Fibroblast of skin of abdomen (primary cell): ENCODE measurements at places on chromosomes 7 and 10.

GRCh38 chr7:2359610-2360009 is 5.0 kb downstream of the EIF3B start:
- no peak for DNase-seq

DNA sequence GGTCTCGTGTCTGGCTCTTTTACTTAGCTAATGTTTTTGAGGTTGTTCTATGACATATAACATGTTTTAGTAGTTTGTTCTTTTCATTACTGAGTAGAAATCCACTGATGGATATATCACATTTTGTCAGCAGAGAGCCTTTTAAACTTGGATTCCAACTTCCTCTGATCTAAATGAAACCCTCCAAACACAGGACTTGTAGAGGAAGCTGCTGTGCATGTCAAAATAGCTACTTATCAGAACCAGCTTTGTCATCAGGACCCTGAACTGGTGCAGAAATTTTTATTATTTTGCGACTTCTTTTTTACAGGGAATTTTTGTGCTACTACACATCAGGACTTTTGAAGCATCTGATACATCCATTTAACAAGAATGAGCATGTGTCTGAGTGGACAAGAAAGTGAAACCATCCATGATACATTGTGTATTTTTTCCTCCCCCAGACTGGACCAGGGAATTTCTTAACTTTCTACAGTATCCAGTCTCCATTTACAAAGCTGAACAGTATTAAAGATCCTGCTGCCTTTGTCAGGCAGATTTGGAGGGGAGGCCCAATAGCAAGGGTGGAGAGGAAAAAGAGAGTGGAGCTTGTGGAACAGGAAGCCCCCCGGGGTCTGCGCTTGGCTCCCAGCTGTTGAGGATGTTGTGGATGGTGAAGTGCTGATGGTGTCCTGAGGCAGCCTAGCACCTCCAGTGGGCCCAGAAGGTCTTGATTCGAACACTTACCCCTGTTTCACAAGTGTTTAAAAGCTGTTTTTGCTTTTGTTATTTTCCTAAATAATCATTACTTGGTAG is 29.3 kb upstream of the MTPAP start:
- DNase-seq, result peak; percentile 9

DNA sequence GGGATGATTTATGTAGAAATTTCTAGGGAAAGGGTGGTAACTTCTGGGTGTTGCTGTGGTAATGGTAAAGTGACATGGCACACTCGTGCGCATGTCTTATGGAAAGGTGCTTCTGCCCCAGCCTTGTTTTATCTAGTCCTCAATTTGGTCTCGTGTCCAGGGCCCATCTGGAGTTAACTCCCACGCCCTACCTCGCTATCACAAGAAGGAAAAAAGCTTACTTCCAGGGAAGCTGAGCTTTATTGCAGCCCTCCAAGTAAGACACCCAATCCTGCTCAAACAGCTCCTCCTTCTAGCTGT is 611.8 kb downstream of the TNS3 start:
- DNase-seq, result no peak

GRCh38 chr10:49616421-49617101 is 2.7 kb downstream of the CHAT start:
- no peak for DNase-seq

- no peak for DNase-seq
Measured at GRCh38 chr10:74642901-74643595, 183.4 kb upstream of the KAT6B start.

DNA sequence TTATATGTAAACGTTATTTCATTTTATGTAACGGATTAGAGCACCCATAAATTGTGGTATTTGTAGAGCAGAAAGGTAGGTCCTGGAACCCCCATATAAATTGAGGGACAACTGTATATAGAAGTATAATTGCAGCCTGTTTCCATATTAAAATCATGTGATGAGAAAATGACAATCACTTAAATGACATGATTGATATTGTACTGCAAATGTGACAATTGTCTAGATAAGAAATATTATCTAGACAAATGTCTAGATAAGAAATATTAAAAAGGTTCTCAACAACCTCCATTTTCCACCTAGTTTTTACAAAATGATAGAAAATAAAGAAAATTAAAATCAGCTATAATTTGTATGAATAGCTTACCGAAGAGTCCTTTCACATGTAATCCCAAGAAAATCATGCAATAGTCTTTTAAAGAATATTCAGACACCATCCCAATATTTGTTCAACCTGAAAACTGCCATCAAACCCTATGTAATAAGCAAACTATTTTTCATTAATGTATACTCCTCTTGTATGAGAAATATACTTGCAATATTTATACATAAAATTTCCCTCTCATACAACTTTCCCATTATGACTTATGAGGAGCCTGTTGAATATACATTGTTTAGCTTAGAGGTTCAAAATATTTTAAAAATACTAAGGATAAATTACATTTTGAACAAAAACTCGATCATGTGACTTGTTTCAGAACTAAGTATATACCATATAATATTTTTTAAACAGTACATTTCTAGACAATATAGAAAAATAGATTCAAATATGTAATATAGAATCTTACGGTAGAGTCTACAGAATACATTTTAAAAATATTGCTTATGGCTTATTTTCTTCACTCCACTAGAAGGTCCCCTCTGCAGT is 153.2 kb downstream of the CRPPA start:
- DNase-seq, result no peak

- DNase-seq, result no peak
Measured at GRCh38 chr10:70536196-70536861, 57.8 kb downstream of the PALD1 start.

DNA sequence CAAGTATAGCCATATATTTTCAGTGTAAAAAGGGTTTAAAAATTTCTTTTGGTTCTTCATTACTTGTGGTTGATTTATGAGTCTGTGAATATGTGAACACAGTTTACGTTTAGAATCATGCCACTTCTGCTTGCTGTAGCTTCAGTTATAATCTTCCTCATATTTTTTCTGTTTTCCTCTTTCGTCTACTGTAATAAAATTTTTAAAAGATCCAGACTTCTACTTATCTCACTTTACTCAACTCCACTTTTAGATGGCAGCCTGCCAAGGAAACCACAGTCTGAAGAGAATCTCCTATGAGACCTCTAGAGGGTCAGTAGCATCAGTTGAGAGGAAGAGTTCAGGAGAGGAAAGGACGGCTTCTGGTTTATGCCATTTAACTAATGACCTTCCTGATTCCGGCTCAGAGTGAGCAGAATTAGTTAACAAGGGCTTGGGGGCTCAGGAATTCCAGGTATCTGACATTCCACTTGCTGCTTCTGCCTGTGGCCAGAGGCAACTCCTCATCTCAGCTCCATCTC is 21.4 kb downstream of the CREB5 start:
- peak; percentile 44 for DNase-seq

- DNase-seq, result no peak
Measured at GRCh38 chr7:35246819-35247218, 7.1 kb downstream of the TBX20 start.

- DNase-seq, result no peak
Measured at GRCh38 chr7:149605696-149606095, 108.1 kb upstream of the ZNF746 start.

DNA sequence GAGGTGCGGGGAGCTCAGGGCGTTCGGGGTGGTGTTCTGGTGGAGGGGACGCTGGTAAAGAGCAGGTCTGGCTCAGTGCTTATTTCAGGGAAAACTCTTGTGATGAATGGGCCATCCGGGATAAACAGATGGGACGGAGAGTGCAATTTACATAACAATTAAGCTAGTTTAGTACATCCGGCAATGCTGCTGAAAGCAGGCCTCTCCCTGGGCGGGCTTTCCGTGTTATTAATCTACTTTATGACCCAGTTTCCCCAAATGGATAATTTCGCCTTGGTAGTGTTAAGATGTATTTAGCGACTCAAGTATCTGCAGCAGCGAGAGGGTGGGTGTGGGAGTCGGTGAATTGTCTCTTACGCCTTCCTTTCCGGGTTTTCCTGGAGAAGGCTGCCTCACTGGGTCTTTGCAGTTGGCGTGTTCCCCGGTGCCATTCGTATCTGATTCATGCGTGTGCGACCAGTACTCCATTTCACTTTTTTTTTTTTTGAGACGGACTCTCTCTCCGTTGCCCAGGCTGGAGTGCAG is 25.2 kb downstream of the FOXK1 start:
- DNase-seq, result no peak

DNA sequence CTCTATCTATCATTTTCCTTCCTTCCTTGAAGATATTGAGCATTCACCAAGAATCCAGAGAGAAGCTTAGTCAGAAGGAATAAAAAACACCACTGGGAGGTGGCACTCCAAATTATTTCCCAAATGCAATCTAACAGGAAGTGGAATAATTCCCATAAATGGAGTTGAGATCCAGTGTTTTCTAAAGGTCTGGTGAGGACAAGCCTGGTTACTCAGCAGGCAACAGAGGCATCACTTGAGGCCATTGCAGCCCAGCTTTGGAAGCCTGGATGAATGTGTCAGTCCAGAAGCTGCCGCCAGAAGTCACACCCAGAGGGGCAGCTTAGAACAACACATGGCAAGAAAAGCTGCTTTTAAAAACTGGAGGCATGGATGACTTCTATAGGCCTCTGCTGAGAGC is 288.9 kb upstream of the KLF6 start:
- DNase-seq, result peak; percentile 89

GRCh38 chr7:18461785-18462467 is 33.6 kb upstream of the HDAC9 start:
- no peak for DNase-seq

DNA sequence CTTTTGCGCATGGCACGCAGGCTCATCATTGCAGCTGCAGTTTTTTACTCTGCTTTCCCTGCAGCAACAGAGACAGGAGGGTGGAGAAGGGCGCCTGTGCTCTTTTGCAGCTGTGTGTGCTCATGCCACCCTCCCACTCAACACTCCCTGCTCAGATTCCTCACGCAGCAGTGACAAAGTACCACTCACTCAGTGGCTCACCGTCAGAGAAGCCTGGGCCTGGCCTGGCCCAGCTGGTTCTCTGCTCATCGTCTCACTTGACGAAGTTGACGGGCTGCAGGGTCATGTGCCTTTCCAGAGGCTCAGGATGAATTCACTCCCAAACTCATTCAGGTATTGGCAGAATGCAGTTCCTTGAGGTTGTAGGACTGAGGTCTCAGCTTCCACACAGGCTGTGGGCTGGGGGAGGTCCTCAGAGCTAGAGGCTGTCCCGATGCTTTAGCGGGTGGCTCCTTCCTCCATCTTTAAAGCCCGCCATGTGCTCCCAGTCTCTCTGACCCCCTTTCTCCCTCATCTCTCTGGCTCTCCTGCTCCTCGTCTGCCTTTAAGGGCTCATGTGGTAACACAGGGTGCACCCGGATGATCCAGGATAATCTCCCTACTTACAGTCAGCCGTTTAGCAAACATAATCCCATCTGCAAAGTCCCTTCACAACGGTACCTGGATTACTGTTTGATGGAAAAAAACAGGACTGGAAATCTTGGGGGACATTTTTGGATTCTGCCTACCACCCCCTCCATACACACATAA is 25.8 kb downstream of the PTPRE start:
- DNase-seq, result no peak

- no peak for DNase-seq
Measured at GRCh38 chr10:5603848-5604170, 62.6 kb downstream of the ASB13 start.

DNA sequence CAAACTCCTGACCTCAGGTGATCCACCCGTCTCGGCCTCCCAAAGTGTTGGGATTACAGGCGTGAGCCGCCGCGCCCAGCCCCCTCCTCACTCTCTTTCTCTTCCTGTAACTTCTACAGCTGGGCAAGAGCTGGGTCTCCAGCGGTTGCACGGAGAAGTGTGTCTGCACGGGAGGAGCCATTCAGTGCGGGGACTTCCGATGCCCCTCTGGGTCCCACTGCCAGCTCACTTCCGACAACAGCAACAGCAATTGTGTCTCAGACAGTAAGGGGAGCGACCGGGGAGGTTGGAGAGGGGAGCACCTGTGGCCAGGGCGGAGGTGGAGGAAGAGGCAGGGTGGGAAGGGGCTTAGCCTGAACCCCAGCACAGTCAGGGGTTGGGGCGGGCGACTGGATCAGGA is 41.4 kb downstream of the EPHB4 start:
- no peak for DNase-seq

DNA sequence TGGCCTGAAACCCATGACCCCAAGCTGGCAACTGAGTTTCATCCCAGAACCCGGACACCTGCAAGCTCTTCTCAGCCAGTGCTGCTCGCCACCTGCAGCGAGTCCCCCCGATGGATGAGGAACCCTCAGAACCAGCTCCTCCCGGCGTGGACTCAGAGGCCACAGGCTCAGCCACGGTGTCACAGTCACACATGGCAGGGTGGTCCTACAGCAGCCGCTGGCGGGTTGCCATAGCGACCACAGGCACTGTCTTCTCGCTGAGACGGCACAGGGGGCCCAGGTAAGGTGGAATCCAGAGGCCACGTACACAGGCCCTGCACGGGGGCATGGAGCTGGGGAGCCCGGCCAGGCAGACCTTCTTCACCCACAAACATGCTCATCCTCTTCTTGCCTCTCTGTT is 53.4 kb downstream of the DPYSL4 start:
- DNase-seq, result no peak

GRCh38 chr10:102869258-102870198 is at the start of gene AS3MT:
Gene AS3MT, plus strand, starts transcription at chr10:102869470. Its CDS starts 123 bp downstream, at chr10:102869593.
- peak; percentile 30 for DNase-seq

DNA sequence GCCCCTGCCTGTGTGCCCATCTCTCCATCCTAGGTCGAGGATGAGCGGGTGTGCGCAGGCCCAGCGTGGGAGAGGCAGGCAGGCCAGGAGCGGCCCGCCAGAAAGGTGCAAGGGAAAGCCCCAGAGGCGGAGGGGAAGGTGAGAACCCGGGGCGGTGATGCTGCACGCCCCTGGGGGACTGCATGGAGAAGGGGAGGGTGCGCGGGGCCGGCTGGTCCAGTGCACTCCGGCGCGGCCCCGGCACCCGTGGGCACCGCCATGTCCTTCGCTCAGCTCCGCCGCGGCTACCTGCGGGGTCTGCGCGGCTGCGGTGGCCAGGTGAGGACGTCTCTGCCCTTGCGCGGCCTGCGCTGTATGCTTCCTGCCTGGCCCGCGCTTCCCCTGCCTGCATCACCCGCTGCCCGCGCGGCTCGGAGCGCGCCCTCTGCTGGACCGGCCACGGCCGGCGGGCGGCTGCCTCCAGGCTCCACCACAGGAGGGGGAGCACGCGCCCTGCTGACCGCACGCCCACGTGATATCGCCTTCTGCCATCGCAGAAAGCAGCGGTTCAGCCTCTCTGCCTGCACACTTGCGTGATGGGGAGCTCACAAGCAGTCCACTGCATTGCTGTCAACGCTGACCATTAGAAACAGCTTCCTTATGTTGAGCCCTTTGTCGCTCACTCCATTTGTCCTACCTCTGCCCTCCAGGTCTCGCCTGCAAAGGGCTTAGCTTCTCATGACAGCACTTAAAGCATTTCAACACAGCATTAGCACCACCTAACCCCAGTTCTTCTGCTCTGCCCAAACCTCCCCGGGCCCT is 73.9 kb downstream of the CXCL12 start:
- peak; percentile 79 for DNase-seq

- no peak for DNase-seq
Measured at GRCh38 chr10:81108516-81109199, 571.0 kb downstream of the SH2D4B start.
